ENCODE measurements at places on chromosomes 3 and 15.

- no peak for DNase-seq
These were observed 29.5 kb downstream of the FAM43A start for GRCh38 chr3:194715022-194715800.

- no peak for DNase-seq
These were observed 30.4 kb downstream of the ATG3 start for GRCh38 chr3:112531358-112531781.

DNA sequence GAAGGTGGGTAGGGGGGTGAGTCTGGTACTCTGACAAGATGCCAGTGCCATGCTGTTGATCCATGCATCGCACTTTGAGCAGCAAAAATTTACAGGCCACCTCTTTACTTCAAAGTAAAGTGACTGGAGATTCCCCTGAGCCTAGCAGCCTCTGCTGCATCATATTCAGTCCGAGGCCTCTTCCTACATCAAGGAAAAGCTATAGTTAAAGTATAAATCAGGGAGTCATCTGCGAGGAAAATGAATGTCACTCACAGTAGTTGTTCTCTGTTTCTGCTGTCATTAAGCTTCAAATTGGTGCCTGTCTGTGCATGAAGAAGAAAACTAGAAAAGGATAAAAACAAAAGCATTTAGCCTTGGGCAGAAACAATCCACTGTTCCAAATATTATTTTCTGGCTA is 706.2 kb downstream of the TBL1XR1 start:
- DNase-seq = no peak

DNA sequence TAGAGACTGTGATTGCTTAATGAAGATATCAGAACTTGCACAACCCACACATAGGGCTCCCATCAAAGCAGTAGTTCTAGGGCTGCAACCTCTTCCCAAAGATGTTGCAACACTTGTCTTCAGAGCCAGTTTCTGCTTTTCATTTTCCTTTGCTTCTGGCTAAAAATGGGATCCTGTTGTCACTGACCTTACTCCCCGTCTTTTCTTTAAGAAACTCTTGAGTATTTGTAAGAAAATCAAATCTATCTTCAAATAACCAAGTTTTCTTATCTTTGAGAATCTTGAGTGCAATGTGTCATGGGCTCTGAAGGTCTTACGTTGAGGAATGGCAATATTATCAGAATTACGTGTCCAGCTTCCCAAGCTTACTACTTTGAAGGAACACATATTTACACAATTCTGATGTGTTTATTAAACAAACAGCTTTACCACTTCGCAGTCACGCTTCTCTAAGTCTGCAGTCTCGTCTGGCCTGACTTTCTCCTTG is 24.1 kb downstream of the CACNA1D start:
- no peak for DNase-seq

DNA sequence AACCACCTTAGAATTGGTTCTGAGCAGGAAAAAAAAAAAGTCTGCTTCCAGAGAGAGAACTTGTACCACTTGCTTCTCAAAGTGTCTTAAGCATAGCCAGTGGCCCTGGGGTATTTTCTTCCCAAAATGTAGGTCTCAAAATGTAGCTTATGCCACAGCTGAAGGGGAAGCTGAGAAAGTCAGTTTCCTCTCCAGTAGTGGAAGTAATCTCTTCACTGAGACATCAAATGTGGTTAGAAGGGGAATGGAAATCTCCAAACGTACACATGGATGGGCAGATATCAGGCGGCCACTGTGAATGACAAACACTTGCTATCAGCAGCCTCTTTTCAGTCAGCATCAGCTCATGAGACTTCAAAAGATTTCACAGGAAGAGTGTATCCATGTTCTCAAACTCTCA is 841.2 kb downstream of the TUSC7 start:
- no peak for DNase-seq

- DNase-seq = no peak
These were observed 229.2 kb upstream of the CHRNA7 start for GRCh38 chr15:31801152-31801551.

- DNase-seq = no peak
These were observed 137.7 kb upstream of the ICE2 start for GRCh38 chr15:60616628-60617027.

DNA sequence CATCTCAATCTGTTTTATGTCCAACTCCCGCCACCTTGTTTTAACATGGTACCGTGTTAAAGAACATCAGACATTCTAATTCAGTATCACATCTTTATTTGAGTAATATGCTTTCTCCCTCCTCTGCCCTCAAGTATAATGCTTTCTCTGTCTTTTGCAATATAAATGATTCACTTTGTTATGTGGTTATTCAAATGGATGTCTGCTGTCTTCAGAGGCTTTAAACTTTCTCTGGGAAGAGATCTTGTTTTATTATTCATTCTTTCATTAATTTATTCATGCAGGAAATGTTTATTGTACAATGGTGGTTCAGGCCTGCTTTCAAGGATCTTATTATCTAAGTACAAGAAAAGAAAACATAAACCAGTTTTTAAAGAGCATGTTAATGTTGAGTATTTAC is 57.1 kb downstream of the RAP2B start:
- no peak for DNase-seq

All from right renal cortex interstitium (tissue), 3 donors.